DMS153 (cell line): ENCODE measurements at places on chromosomes 12 and 14.
A peak's percentile ranks its signal among the peaks of the same experiment; 100 is the strongest.

- DNase-seq, result no peak
These were observed 29.1 kb downstream of the SYNE2 start for GRCh38 chr14:63881926-63882325.

- no peak for DNase-seq
These were observed 57.6 kb upstream of the BEGAIN start for GRCh38 chr14:100644784-100645183.

- no peak for DNase-seq
These were observed 29.2 kb downstream of the TMEM229B start for GRCh38 chr14:67459336-67459735.

DNA sequence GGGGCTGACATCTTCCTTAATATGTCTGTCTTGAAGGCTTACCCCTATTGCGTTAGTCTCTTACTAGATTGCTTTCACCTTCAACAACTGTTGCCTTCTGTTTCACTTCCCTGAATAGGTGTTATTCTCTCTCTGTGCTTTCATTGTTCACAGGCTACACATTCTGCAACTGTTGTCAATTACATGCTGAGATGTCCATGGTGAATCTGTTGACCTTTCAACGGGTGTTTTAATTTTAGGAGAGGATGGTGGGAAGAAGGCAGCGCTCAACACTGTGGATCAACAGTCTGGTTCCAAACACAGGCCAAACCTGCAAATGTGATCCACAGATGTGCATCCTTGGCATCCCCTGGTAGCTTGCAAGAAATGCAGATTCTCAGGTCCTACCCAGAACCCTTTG is 101.9 kb downstream of the DACT1 start:
- DNase-seq, result no peak

DNA sequence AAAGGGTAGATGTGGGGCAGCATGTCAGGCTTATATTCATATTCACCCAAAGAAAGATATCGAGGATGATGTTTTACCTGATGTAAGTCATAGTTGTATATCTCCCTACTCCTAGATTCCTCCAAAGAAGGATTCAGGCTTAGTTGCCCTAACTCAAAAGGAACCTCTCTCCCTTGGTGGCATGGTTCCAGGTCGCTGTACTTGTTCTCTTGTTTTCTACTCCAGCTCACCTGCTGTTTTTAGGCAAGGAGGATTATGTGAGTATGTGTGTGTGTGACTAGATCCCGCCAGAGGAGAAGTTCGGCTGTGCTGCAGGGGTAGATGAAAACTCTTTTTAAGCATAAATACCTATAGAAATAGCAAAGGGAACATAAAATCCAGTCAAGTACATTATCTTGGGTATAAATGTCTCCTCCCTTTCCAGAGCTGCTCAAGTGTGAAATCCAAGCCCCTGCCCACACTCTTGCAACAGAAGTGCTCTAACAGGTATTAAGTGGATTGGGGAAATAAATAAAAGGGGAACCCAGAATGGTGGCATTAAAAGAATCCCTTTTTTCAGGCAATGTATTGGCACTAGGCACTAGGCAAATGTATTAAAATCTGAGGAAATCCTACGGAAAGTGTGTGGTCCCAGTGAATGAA is 375.7 kb downstream of the ZFP36L1 start:
- DNase-seq, result no peak

- DNase-seq, result no peak
These were observed 13.5 kb downstream of the AMN1 start for GRCh38 chr12:31715283-31715825.

GRCh38 chr14:65750906-65751305 is 338.4 kb downstream of the FUT8 start:
- DNase-seq, result peak; percentile 90

GRCh38 chr14:61416591-61416990 is 95.2 kb downstream of the PRKCH start:
- no peak for DNase-seq

DNA sequence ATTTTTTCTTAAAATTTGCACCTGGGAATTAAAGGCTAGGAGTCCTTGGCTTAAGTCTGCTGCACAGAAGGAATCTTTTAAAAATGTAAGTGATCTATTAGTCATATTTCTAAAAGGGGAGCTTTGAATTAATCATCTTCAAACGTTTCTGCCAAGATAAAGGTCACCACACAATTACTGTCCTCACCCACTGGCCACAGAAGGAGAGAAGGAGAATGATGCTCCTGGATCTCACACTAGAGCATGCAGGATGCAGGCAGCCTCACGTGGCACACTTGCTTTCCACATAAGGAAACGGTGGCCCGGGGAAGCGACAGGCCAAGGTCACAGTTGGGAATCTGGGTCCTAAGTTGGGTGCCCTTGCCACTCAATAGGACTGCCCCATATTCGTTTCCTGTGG is 16.9 kb downstream of the PLEKHG7 start:
- DNase-seq, result no peak

- DNase-seq, result no peak
These were observed 7.1 kb downstream of the MAP3K12 start for GRCh38 chr12:53492188-53492587.

DNA sequence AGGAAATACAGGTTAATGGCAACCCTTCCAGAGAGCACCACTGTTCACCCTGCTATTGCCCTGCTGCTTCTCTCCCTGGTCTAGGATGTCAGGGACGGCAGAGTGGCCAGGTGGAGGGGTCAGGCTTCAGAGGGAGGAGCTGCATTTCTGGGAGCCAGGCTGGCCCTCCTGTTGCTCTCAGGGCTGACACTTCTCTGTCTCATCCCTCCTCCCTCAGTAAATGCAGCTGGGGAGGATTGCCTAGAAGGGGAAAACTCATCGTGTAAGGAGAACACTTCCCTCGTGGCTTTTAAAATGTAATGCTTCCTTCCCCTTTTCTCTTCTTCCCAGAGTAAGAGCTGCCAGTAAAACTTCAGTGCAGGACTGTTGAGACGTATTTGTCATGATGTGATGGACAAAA is 20.8 kb downstream of the SUSD6 start:
- no peak for DNase-seq

GRCh38 chr12:25186038-25186787 is 8.7 kb downstream of the DNAI7 start:
- no peak for DNase-seq

DNA sequence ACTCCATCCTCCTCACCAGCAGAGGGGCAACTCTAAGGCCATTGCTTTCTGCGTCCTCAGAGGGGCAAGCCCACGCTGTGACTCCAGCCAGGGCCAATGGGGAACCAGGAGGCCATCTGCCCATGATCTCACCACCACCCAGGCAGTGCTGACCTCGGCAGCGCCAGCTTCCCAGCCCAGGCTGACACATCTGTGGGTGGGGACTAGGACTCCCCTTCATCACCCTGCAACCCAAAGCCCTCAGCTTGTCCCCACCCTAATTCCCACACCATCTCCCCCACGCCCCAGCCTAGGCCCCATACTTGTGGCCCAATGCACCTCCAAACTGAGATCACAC is 58.6 kb downstream of the VWF start:
- no peak for DNase-seq

DNA sequence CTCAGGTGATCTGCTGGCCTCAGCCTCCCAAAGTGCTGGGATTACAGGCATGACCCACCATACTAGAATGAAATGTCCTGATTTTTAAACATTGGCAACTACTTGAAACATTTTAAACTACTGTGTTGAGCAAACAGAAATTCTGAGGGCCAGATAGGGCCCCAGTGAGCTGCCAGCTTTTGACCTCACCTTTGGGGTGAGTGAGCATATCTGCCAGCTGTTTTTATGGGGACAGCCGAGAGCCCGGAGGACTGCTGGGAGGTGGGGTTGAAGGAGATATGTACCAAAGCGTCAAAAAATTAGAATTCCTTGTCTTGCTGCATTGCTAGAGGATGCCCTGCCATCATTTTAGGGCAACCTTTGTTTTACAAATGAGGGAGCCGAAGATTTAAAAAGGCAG is 2.7 kb downstream of the GSTZ1 start:
- DNase-seq, result no peak

DNA sequence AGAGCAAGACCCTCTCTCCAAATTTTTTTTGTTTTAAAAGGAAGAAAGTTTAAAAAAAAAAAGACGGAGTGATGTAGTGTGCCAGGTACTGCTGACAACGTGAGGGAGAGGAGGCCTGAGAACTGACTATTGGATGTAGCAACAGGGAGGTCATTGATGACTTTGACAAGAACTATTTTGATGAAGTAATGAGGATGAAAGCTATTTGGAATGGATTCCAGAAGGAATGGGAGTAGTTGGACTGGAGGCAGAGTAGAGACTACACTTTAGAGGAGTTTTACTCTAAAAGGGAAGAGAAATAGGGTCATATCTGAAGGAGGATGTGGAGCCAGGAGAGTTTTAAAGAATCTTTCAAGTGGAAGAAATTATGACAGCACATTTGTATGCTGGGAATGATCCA is 27.8 kb upstream of the SLC38A2 start:
- DNase-seq, result no peak

DNA sequence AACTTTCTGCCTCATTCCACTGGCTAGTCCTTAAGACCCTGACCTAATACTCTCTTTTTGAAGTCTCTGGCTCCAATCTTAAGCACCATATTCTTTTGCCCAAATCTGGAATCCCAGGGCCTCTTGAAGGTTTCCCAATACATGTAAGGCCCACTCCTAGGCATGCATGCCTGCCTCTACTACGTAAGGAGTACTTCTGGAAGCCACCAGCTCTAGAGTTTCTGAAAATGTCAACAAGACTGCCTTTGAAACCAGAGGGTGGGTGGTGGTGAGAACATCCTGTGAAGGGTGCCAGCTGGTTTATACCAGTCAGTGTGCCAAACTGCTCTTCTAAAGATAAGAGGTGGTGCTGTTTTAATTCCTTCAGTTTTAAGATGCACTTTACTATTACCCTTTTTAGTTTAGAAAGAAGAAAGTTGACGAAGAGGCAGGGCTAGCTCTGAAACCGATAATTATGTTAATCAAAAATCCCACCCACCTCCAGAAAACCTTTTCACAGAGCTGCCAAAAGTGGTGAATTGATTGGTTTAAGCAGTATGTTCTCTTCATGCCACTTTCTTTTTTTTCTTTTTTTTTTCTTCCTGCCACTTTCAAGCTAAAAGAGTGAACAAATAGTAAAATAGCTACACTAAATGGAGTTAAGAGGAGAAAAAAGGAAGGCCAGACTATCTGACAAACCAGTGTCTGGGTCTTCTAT is 8.7 kb upstream of the WDR89 start:
- DNase-seq, result no peak

DNA sequence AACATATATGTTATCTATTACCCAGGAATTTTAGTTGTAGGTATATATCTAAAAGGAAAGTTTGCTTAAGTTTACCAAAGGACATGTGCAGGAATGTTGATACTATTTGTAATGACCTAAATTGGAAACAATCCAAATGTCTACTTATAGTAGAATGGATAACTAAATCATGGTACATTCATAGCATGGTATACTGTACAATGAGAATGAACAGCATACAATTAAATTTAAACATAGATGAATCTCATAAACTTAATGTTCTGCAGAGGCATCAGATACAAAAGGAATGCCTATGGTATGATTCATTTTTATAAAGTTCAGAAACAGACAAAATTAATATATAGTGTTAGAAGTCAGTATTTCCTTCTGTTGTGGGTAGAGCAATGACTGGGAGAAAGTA is 135.4 kb downstream of the GPHN start:
- no peak for DNase-seq

DNA sequence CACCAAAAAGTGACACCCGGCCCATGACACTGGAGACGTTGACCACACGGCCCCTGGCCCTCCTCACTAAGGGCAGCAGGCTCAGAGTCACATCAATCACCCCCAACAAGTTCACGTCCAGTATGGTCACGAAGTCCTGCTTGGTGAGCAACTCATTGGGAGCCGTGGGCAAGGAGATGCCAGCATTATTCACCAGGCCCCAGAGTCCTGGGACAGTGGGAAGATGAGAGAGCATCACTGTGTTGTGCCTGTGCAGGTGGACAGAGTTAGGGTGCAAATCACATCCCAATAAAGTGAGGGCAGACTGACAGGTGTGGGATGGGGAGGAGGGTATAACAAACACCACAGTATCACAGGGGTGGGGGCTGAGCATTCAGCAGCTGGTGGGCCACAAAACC is 2.5 kb downstream of the RDH16 start:
- DNase-seq, result no peak

DNA sequence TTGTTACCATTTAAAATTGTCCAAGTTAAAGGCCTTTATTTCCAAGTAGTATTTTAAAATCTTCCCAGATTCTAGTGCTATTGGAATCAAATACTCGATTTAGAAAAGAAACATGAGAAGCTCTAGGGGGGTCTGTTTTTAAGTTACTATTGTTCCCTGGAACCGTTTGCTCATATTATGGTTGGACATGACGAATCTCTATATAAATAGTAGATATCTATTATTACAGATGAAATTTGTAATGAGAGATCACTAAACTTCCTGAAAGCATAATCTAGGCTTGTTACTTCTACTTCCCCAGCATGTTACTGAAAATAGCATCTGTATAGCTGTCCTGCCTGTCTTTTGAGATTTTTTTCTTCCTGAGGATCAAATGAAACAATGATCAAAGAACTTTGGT is 70.1 kb downstream of the LGR5 start:
- DNase-seq, result no peak

GRCh38 chr12:127360580-127360979 is 906.4 kb upstream of the TMEM132C start:
- DNase-seq, result no peak

DNA sequence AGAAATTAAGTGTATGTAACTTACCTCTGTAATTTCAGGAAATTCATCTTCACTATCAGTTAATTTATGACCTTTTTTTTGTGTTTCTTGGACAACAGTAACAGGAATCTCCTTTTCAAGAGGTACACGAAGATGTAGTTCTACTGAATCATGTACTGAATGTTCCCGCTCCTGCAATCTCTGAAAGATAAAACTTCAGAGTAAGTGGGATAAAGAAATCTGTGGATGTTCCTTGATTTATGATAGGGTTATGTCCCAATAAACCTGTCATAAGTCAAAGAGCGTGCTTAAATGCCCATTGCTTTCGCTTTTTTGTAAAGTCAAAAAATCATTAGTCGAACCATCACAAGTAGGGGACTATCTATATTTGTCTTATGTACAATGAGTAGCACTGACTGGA is 40.8 kb downstream of the SENP1 start:
- no peak for DNase-seq

- DNase-seq, result peak; percentile 52
These were observed at the start of gene GDF11 for GRCh38 chr12:55742719-55743405. Gene GDF11, plus strand, starts transcription at chr12:55743122. Its CDS starts 195 bp downstream, at chr12:55743317.

DNA sequence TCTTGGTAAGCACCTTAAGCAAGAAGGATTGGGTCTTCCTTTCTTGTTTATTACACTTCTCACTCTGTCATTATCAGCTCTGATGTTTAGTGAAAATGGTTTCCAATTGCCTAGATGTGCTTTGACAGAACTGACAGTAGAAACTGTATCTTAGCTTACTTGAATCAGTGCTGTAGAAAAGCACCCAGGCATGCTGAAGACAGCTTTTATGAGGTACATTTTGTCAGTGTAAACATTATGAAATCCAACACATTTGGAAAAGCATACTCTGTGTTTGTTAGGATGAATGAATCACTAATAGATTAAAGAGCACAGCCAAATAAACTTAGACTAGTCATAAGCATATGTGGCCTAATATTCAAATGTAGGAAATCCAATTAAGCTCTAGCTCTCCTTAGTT is 290.2 kb upstream of the NPAS3 start:
- no peak for DNase-seq
